NK-92 treated with Interleukin-12 subunit alpha and Interleukin-12 subunit beta, amount 100 ng/mL, for 24 hours (cell line): ENCODE measurements at places on chromosomes 5 and 9.

- DNase-seq, result no peak
Measured at GRCh38 chr9:125620216-125620615, 86.8 kb downstream of the MAPKAP1 start.

DNA sequence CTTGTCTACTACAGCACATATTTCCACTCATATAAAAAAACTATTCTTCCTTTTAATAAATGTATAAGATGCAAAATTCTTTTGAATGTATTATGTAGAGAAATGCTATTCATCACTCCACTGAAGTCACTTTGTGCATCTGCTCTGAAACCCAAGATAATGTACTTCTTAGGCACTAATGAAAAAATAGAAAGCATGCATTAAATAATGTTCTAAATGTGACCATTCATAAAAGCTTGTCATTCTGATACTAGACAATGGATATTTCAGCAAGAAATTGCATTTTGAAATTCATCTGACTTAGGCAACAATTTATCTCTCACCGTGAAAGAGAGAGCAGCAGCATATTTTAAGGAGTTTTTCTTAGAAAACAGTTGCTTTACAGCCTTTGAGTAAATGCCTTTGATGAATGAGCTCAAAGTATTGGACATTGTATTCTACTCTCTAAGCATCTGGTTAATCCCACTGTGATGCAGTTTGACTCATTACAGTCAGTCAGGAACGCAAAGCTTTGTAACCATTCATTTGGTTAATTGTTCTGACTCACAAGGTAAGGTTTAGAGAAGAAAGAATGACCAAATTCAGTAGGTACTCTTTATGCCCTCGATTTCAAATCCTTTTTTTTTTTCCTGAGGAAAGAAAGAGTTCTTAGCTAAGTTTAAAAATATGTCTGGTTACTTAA is 2233.8 kb upstream of the C9orf72 start:
- no peak for DNase-seq

DNA sequence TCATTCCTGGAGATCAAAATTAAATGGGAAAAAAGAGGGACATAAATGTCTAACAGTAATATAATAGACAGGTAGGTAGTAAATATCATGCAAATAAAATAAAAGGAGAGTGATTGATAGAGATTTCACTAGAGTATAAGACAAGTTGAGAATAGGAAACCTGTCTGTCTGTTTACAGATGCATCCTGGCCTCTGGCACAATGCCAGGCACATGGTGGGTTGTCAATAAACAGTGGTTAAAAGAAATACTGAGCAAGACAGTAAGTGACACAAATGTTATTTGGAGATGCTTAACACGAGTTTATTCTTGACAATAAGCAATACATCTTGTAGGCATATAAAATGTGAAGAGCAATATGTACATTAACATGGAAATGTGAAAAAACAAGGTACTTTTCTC is 33.3 kb downstream of the RICTOR start:
- DNase-seq, result no peak

- no peak for DNase-seq
Measured at GRCh38 chr9:137441289-137441934, at the start of gene ENTPD8. TSS of gene ENTPD8 (minus strand) at chr9:137441357. CDS start at chr9:137438285, 3,072 bp downstream.

DNA sequence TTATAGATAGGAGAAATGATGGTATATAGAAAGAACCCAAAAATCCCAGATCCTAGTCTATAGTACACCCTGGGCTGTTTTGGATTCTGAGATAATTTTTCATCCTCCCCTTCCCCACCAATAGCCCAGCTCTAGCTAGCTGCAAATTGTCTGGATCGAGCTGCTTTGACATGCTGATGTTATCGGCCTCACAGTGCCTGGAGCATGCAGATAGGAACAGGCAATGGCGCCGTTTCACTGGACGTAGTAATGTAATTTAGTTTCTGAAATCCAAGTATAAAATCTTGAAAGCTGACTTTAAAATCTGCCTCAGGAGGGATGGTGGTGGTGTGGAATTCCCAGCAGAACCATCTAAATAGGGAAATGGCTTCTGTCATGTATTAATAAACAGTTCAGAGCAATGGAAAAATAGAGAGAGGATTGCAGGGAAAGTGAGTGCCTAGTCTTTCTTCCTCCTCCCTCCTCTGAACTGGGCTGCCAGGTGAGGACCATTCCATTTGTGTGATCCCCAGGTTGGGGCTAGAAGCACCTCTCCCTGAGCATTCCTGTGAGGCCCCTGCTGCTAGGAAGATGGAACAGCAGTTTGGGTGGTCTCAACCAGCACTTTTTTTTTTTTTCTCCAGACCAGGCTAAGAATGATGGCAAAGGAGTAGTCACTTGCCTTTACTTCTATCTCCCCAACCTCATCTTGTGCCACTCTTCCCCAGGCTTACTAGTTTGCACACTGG is 31.9 kb downstream of the FAM219A start:
- no peak for DNase-seq

- DNase-seq, result no peak
Measured at GRCh38 chr5:168076561-168076991, 214.9 kb upstream of the WWC1 start.

DNA sequence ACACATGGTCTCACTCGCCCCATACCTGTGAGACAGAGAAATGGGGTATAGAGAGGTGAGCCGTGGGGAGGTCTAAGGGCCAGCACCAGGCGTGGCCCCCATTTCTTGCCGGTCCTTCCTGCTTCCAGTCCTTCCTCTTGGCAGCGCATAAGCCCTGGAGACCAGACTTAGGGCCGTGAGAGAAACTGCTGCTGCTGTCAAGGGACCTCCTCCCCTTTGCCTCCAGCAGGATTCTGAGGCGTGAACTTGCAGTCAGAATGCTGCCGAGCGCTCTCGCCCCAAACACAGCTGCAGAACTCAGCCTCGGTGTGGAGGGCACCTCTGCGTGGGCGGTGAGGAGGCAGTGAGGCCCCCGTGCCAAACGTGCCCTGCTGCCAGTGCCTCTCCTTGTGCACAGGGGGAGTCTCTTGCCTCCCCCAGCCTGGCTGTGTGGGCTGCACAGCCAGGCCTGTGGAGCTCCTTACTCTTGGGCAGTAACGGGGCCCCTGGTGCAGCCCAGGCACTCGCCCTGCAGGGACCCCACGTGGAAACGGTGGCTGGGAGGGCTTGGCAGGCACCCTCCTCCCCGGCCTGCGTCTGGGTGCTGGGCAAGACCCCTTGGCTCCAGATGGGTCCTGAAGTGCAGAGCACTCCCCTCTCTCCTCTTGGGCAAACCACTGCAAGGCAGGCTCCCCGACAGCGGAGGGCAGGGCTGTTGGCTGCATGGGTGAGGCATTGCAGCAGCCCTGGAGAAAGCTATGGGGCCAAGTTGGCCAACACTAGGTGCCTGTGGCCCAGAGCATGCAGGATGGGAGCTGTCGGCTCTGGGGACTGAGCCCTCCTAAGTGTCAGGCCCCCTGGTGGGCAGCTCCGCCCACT is 85.4 kb downstream of the RXRA start:
- no peak for DNase-seq

DNA sequence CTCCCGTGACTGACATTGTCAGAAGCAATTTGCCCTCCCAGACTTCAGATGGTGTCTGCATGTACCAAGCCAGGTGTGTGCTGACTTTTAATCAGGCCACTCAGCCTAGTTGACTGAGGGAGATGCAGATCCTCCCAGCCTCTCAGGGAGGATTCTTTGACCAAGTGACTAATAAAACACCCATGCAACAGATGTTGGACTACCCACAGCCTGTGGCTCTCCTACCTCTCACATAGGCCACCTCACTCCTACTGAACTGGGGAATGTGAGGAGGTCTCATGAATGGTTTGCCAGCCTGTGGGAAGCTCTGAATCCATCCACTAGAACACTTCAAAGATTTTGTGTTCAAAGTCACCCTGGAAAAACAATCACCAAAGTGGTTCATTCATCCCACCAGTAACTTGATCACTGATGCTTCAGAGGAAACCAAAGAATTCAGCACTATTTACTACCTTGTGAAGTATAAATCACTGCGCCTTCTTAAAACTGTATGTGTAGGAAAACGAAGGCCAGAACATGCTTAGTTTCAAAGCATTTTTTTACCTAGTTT is 80.1 kb downstream of the ESM1 start:
- DNase-seq, result no peak
